NCI-H2171 treated with DMSO at 0.1 percent for 48 hours (cell line): ENCODE measurements at places on chromosomes 1 and 21.

DNA sequence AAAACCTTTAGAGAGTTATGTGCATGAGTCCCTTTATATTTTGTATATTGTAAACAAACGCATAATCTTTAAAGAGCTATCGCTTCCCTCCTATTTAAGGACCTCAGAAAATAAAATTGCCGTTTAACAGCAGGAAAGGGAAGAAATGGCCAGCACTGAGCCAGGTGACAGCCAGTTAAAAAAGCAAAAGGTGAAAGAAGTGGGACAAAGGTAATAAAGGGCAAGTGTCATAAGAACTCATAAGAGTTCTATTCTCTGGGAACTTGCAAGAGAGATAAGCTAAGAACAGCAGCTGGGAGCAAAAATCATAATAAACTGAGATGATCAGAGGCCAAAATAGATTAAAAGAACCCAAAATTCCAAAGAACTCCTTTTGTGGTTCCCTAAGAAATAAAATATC, 520.9 kb upstream of the PKN2 start:
- DNase-seq = no peak

GRCh38 chr21:38496224-38496623, 2.1 kb downstream of the ERG start:
- no peak for DNase-seq

- DNase-seq = no peak
These were observed 31.1 kb downstream of the LIN9 start for GRCh38 chr1:226277897-226278296.

DNA sequence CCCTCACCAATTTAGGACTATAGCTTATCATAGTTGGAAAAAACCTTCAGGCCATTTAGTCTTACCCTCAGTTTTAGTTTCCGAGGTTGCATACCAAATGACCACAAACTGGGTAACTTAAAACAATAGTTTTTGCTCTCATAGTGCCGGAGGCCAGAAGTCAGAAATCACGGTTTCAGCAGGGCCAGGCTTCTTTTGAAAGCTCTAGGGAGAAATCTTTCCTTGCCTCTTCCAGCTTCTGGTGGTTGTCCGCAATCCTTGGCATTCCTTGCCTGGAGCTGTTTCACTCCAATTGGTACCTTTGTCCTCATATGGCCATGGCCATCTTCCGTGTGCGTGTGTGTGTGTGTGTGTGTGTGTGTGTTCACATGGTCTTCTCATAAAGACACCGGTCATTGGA, 12.4 kb upstream of the PLXNA2 start:
- no peak for DNase-seq

- no peak for DNase-seq
These were observed 253.7 kb downstream of the CACNA1E start for GRCh38 chr1:181737056-181737455.

DNA sequence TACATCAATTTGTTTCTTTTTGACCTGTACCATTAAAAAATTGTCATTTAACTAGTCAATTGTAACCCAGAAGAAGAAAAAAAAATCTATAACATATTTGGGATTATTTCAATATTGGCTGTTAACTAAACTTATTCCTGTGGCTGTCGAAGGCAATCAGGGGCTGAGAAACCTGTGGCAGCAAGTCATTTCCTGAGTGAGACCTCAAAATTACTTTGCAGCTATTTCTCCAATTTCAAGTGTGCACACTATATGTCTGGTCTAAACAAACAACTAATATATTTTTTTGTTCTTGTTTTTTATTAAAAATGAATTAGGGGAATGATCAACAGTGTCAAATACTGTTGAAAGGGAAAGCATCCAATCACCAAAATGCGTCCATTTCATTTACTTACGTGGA, 1357.6 kb upstream of the B3GALT2 start:
- DNase-seq = no peak

DNA sequence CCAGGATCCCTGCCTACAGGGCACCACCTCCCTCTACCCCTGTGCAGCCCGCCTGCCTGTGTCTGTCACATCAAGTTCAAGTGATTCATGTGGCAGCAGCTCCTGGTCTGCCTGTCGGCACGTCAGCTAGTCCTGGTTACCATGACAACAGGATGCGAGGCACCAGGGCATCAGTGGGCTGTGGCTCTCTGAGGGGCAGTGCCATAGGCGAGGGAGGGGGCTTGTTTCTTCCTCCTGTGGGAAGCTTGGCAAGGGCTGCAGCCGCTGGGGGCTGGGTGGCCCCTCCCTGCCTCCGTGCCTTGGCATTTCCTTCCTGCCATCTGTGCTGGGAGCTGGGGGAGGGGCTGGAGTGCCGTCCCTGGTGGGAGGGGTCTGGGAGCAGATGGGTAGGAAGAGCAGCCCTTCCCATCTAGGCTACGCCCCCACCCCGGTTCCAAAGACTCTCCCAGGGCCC, 43.1 kb downstream of the FOXO6 start:
- DNase-seq = peak; percentile 97

DNA sequence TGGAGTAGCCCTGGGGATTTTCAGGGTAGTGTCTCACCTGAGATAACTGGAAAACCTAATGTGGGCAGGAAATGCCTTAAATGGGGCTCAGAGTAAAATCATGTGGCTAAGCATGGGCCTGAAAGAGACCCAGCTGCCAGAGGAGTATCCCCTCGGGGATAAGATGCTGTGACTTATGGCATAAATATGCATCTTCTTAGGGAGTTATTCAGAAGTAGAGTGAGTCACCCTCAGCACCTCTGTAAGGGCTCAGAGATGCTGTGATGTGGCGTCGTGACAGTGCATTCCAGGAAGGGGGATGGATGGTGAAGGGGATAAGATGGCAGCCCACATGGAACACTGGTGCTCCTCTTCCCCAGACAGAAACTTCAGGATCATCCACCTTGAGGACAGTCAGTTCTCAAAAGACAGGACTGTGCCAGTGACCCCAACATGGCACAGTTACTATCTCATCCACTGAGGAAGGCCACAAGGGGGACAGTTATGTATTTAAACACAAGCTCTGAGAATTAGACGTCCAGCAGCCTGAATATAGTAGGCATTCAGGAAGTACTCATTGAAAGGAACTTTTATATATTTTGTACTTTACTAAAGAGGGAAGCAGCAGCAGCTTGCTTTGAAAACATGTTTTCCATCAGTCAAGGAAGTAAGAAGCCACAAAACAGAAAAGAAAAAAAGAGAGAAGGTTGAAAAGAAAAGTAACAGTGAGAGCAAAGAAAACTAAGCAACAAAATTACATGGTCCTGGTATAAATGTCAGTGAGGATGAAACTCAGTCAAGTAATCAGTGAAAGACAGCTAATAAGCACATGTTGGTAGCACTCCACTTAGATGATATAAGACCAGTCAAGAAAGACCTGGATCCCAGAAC, 8.3 kb downstream of the IL24 start:
- no peak for DNase-seq

- no peak for DNase-seq
These were observed 45.9 kb downstream of the URB1 start for GRCh38 chr21:32346951-32347350.

DNA sequence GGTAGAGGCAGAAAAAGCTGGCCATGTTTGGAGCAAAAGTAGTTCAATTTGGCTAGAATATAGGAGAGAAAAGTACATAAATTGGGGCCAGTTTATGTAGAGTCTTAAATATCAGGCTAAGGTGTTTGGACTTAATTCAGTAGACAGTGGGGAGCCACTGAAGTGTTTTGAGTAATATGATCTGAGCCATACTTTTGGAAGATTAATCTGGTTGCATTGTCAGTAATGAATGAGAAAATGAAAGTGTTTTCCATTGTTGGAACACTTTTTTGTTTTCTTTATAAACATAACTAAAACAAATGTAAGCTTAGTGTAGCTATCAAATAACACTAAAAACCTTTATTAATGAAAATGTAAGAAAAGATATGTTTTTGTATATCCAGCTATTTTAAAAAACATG, 42.1 kb downstream of the POU2F1 start:
- DNase-seq = peak; percentile 74

DNA sequence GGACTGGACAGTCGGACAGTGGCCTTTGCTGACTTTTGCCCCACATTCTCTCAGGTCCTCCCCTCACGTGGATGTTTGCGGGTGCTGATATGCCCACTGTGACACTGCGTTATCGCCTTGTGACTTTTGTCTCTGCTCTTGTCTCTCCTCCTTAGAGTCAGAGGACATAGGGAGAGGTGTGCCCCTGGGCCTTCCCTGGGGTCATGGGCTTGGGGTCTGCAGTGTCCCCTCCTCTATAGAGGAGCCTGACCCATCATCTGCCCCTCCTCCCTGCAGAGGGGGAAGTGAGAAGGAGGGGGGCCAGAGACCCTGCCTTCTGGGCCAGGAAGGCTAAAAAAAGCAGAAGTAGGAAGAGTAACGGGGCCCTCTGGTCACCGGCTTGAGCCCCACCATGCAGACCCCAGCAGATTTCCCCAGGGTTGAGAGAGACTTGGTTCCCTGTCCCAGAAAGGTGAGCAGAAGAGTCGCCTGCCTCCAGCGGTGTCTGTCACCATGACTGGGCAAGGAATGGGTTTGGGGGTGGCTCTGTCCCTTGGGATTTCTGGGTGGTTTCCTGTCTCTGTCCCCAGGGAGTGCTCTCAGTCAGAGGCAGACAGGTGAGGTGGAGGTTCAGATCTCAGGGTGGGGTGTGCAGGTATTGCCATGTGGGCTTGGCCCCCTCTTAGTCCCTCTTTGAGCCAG, 13.3 kb downstream of the RPS6KA1 start:
- no peak for DNase-seq

DNA sequence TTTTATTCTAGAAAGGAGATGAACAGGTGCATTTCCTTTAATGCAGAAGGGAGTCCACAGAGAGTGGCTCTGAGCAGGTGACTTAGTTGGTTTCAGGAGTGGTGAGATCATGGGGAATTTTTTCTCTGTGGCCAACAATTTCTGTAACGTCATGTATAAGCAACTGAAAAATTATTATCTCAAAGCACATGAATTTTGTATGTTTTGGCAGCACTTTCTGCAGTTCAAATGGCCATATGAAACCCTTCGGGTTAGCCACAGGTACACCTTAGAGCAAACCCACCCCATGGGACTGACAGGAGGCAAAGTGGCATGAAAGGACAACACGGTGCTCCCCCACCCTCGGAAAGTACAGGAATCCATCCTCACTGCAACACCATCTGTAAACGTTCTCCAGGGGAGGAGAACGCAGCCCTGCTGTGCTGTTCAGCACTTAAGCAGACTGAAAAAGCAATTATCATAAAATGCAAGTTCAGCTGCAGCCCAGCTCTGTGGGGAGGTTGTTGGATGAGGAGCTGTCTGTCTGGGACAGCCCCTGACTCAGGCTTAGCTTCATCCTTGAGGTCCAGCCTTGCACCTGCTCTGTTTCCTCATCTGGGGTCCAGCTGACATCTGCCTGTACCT, 55.8 kb upstream of the CLDN14 start:
- DNase-seq = peak; percentile 14

- no peak for DNase-seq
These were observed 9.0 kb downstream of the CD2 start for GRCh38 chr1:116763116-116763786.

DNA sequence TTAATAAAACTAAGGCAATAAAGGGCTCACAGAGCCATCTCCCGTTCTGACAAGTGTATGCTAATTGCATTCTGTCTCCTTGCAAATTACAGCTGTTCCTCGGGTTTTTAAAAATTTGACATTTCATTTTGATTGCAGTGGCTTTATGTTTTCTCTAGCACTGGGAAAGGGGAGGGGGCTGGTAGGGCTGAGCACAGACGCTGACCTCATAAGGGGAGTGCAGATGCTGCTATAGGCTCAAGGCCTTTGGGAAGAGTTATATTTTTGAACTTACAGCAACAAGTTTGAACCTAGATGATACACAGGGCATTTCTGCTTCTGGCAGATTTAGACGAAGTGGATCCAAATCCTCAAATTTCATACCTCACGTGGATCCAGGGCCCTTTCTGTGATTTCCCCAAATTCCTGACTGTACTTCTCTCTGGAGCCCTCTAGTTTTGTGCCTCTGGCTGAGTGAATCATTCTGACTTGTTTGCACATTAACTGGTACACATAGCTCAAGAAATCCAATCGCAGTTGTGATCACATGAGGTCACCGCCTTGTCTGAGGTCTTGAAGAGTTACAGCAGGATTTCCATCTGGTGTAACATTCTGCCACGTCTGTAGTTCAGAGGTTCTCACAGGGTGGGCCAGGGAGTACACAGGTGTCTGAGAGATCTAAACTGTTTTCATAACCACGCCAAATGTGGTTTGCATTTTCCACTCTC, 230.3 kb downstream of the C1orf94 start:
- DNase-seq = peak; percentile 99

DNA sequence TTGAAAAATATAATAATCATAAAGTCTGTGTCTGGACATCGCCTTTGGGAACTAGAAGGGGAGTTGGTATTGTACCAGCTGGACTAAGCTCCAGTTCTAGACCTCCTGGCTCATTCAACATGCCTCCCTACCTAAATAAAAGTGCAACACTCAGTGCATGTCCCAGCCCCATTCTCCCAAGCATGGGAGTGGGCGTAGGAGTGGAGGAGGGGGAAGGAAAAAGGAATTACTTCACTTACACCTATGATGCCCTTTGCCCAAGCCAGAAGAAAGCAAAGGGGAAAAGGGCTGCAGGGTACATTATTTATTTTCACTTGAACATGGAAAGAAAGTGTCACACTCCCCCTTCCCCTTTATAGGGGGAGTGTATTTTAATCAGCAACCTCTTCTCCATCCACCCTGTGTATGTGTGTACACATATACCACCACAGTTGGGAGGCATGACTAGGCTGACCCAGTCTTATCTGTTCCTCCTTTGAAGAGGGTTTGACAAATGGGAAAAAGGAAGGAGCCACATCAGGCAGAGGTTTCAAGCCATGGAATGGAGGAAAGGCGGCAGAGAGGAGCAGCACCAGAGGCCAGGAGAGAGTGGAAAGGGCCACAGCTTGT, 3.2 kb downstream of the NIT1 start:
- DNase-seq = no peak

- DNase-seq = no peak
These were observed 21.2 kb upstream of the XPR1 start for GRCh38 chr1:180610556-180611015.

- peak; percentile 97 for DNase-seq
These were observed 27.2 kb upstream of the TINAGL1 start for GRCh38 chr1:31548907-31549808.

DNA sequence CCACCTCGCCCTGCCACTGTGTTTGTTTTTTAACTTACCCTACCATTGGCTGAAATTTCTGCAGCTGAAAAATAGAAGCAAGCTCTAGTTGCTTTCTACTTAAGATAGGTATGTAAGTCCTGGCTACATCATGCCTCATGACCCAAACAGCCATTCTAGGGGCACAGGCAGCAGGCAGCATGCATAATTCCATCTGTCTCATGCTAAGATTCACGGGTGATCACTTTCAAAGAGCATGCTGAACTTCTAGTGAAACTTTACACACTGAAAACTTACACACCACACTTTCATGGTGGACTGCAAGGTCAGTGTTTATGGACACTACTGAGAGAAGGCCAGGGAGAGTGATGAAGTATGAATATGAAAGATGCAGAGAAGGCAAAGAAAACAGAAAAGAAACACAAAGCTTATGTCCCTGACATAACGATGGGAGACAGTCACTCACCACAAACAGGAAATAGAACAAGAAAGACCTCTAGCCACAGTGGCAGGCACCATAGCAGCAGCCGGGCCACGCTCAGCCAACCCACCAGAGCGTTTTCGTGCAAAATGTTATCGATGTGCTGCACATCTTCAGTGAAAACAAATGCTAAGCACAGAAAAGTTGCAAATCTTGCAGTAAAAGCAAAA, 102.3 kb upstream of the TIAM1 start:
- no peak for DNase-seq

- DNase-seq = no peak
These were observed 111.9 kb downstream of the CACHD1 start for GRCh38 chr1:64581843-64582185.
